Foreskin fibroblast (primary cell): ENCODE measurements at places on chromosomes 6 and 20.
A peak's percentile ranks its signal among the peaks of the same experiment; 100 is the strongest.

DNA sequence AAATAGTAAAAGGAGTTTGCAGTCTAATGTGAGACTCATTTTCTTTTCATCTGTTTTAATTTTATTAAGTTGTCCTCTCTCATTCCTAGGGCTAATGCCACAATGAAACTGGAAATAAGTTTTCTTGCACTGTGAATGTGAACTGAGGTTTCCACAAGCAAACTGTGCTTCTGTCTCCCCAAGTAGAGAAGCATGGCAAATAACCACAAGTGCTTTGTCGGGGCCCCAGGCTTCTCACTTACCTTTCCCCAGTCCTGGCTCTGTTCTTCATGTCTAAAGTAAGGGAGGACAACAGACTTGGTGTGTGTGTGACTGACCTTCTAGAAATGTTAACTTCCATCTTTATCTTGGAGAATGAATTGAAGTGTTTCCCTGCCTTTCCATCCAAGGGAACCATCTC is 80.8 kb downstream of the CBFA2T2 start:
- no peak for DNase-seq

- DNase-seq = peak; percentile 59
Measured at GRCh38 chr6:142929751-142930358, 15.1 kb downstream of the HIVEP2 start.

DNA sequence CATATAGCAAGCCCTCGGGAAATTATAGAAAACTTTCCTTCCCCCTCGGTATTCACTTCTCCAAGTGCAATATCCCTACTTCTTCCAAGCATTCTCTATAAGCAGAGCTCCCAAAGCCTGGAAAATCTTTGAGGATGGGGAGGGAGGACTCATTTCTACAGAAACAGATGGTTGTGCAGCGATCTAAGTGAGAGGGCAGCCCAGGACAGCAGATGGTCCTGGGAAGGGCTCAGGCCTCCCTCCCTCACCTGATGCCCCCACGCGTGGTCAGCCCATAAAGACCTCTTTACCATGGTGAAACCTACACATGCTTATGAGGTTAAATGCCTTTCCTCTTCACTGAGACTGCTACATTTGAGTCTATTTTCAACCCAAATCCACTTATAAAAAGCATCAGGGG is 319.6 kb upstream of the QKI start:
- no peak for DNase-seq

GRCh38 chr6:39792540-39793450 is 619 bp downstream of the DAAM2 start:
- peak; percentile 44 for DNase-seq

- DNase-seq = no peak
Measured at GRCh38 chr6:34524971-34525370, 31.2 kb downstream of the SPDEF start.

DNA sequence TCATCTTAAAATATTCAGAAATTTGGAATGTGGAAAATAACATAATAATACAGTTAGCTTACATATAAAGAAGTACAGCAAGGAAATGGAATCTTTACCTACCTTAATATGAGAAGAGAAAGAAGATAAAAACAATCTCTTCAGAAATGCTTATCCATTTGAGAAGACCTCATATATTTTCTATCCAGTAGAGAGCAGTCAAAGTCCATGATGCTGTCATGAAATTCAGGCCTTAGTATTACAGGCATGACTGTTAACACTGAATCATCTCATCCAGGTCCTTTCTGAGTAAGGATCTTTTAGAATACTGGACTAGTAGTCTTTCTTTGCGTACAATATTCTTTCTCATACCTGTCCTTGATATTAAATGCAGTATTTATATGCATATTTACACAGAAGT is 713.4 kb downstream of the CD109 start:
- DNase-seq = peak; percentile 83

DNA sequence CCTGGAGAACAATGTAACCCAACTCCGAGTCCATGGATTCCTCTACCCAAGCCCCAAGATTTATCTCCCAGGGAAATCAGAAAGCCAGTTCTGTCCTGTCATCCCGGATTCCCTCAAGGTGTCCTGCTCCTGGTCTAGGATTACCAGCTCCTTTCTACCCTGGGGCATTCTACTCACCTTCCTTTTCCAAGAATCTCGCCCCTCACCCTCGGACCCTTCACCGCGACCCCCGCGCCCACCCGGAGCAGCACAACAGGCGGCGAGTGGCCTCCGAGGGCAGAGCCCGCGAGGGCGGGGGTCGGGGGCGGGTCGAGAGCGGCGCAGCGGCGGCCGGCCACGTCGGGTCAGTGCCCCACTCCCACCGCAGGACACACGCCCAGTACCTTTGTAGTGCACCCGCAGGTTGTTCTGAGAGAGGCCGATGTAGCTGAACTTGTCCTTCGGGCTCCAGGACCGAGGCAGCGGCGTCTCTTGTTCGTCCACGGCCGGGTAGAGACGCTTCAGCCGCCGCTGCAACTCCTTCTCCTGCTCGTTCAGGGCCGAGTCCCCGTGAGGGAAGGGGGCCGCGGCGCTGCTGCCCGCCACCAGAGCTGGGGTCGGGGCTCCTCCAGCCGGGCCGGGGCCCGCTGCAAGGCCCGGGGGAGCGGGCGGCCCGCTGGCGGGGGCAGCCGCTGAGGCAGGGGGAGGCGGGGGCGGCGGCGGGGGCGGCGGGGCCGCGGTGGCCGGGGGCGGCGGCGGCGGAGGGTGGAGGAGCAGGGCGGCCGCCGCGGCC is 897 bp downstream of the RANBP9 start:
- DNase-seq = no peak

GRCh38 chr6:165925474-165926156 is 242.0 kb downstream of the TBXT start:
- no peak for DNase-seq

DNA sequence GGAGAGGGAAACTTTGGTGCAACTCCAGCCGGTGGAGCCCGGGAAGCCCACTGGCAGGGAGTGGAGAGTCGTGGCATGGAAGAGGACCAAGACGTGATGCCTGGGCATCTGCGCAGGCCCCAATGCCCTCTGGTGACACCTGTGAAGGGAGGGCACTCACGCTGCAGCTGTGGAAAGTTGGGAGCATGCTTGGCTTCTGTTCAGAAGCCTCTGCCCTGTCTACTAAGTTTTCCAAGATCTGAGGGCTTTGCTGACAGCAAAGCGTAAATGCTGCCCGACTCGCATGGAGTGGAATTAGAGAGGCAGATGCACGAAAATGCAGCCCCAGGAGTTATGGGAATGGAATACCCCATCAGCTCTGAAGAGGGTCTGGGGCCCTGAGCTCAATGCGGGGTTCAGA is 75.7 kb downstream of the SYNDIG1 start:
- DNase-seq = no peak

GRCh38 chr6:537114-537513 is 119.8 kb downstream of the HUS1B start:
- no peak for DNase-seq

- no peak for DNase-seq
Measured at GRCh38 chr6:113317442-113317841, 539.7 kb upstream of the MARCKS start.

DNA sequence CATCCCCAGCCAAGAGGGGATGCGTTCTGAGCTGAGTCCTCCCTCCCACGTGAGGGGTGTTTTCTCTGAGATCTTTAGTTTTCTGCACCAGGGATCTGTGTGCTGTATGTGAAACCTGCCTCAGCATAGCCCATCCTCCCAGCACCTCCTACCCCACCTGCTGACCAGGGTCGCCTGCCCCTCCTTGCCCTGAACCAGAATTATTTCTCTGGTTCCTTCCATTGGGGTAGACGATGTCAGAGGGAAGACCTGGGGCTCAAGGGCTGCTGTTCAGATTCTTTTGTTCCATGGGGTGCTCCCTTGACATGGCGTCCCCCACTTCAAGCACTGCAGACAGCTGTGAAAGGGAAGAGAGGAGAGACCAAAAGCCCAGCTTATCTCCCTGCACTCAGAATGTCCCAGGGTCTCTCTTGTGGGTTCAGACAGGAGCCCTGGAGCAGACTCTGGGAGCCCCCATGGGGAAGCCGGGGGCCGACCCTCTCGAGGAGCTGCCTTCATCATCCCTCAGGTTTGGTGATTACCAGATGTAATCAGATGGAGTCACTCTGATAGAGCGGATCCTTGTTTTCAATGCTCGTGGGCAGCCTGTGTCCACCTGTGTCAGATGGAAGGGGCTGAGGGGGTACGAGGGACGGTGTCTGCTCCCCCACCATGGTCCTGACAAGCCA is 74.3 kb downstream of the ERMARD start:
- DNase-seq = no peak

- no peak for DNase-seq
Measured at GRCh38 chr6:139147628-139148027, 12.7 kb downstream of the HECA start.

GRCh38 chr6:130968476-130968875 is 94.6 kb downstream of the EPB41L2 start:
- no peak for DNase-seq

GRCh38 chr6:98056955-98057354 is 773.9 kb upstream of the MMS22L start:
- DNase-seq = no peak

DNA sequence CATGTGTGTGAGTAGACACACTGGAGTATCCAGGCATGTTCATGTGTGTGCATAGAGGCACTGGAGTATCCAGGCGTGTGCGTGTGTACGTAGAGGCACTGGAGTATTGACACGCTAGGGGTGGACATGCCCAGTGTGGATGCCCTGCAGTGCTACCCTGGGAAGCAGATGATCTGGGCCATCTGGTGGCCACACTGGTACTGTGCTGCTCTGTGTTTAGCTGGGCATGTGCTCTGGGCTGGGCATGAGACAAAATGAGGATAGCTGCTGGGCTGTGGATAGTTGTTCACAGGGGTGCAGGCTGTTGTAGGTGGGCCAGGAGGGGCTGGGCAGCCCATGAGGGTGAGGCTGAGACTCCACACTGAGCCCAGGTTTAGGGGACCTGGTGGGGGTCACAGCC is 24.0 kb upstream of the NPBWR2 start:
- peak; percentile 50 for DNase-seq

GRCh38 chr6:34556031-34556471 is at the start of gene SPDEF:
TSS of gene SPDEF (minus strand) at chr6:34556329. CDS start at chr6:34544455, 11,874 bp downstream.
- DNase-seq = no peak

DNA sequence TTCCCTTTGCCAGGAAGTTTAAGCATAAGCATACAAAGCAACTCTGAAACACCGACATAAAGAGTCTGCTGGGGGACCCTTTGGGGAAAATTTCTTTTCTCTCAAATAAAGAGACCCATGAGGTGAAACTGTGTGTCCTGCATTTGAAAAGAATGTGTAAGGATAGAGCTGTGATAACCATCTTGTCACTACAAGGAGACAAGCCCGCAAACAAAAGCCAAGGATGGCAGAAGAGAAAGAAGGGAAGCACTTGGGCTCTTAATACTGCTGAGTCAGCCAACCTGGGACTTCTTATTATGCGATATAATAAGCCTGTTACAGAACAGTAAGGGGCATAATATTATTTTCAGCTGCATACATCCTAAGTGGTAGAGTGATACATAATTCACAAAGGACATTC is 52.5 kb downstream of the NUDT3 start:
- DNase-seq = no peak

GRCh38 chr6:43671011-43671800 is 16.4 kb downstream of the MRPS18A start:
- DNase-seq = no peak

DNA sequence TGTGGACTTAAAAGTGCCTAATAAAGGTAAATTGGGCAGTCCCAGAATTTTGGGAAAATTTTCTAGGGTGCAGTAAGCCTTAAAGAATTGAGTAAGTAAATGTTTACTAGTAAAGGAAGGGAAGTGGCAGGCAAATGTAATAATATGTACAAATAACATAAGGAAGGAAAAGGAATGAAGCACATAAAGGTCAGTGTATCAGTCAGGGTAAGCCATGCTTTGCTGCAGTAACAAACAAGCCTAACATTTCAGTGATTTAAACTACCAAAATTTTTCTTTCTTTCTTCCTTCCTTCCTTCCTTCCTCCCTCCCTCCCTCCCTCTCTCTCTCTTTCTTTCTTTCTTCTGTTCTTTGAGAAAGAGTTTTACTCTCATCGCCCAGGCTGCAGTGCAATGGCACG is 117.5 kb downstream of the HAO1 start:
- DNase-seq = no peak

GRCh38 chr20:4202441-4202840 is 187.1 kb upstream of the RNF24 start:
- no peak for DNase-seq
